Motor neuron (in vitro differentiated cells): ENCODE measurements at places on chromosomes 4 and X. TPM values are rescaled to one million over a fixed set of nuclear protein-coding genes. Genes with fewer than 3 reads are reported as not detected.
A peak's percentile ranks its signal among the peaks of the same experiment; 100 is the strongest.

The DTHD1 gene
- not detected in 2 replicates for total RNA-seq

The KCND1 gene
- 2.0 and 2.9 TPM in 2 replicates for total RNA-seq

The RCHY1 gene
- total RNA-seq: 28.3 and 35.0 TPM in 2 replicates

The DDIT4L gene
- 2.4 and 2.5 TPM in 2 replicates for total RNA-seq

GRCh38 chr4:2063557-2064275 lies 4.6 kb downstream of the NAT8L start:
- no peak for ATAC-seq

DNA sequence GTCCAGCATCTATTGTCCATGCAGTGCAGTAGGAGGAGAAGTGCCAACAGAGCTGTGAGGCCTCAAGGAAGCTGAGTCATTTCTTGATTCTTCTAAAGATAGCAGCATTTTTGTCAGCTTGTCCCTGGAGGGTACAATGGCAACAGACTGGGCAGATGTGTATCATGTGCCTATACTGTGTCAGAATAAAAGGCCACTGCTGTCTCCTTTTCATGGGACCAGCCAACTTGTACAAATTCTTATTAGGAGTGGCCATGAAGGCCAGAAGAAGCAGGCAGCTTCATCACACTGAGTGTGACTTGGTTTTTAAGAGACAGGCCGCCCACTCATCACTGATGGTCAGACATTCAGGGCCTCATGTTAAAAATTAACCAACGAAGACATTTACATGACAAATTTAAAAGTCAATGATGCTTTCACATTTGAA lies 185.0 kb upstream of the FAM241A start:
- no peak for ATAC-seq

GRCh38 chr4:173436149-173436579 lies 37.2 kb upstream of the SCRG1 start:
- ATAC-seq: peak; percentile 86

DNA sequence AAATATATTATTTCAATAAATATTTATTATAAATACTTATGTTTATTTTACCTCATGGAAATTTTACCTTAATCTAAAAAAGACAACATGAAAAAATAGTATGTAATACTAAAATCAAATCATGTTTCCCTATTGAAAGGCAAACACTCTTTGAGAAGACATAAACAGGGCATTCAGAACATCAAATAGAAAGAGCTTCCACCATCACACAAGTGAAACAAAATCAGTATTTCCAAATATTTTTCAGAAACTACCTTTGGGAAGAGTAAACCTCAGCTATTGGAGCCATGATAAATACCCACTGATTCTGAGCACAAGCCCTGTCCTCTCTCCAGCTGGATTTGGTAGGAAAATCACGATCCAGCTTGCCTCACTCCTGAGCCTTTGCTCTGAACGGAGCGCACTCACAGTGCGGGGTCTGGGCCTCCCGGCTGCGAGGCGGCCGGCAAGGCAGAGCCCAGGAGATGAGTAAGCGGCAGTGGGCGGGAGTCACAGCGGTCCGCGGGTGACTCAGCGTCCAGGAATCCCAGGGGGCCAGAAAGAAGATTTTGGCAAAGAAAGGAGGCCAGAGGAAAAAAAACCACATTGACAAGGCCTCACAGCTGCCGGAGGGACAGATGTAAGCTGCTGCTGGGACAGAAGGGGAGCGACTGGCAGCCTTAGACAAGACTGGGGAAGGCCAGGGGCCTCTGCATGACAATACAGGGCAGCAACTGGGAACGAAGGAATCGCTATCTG lies 14.7 kb upstream of the ANXA5 start:
- ATAC-seq: peak; percentile 100

DNA sequence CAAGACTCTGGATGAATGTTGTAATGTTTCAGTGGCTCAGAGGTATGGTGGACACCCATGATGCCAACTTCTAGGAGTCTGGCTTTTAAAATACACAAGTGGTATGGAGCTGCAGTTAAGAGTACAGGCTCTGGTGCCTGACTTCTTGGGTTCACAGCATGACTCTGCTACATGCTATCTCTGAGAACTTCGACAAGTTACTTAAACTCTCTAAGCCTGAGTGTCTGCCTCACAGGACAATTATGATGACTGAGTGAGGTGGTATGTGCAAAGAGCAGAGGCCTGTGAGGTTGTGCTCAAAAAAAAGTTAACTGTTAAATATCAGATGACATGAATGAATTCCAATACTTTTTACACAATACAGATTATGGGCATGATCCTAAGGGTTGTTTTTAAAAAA lies 90.9 kb upstream of the SRD5A3 start:
- ATAC-seq: no peak

DNA sequence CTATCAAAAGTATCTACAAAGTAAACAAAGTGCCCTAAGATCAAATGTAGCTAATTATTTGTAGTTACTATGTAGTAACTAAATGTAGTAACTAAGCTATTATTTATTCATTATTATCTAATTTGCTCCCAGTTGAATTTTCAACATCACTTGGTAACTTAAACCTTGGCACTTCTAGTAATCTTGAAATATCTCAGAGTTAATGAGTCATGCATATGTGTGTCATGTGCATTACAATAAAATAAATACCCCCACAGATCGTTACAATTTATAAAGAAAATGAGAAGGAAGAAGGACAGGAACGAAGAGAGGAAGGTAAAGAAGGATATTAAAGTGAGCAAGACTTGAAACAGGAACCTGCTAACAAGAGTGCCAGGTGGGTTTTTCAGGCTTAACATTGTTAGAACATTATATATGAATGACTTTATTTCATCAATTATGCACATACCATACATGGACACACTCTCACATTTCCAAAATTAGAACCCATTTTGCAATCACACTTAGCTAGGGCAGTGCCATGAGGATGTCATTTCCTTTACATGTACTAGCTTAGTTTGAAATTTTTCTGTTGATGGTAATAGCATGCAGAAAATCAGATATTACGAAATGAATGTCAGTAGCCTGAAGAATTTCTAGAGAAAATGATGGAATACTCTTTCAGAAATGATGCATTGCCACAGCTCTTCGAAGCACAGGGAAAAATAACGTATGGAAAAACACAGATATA lies 1670.4 kb upstream of the AGA start:
- no peak for ATAC-seq

DNA sequence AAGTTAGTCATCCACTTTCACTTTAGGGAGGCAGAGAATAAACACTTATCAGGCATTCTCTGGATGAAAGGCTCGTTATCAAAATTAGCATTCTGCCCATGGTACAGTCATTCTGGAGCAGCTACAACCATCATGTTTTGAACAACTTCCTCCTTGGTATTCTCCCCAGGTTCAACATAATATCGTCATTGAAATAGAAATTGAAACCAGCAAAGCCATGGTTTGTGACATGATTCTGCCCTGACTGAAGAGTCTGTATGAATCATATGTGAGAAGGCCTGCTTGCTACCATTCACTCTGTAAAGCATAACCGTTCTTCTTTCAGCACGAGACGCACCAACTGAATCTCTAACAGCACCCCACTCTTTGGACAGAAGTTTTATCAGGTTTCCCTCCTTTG lies 127.5 kb upstream of the RADX start:
- ATAC-seq: no peak

DNA sequence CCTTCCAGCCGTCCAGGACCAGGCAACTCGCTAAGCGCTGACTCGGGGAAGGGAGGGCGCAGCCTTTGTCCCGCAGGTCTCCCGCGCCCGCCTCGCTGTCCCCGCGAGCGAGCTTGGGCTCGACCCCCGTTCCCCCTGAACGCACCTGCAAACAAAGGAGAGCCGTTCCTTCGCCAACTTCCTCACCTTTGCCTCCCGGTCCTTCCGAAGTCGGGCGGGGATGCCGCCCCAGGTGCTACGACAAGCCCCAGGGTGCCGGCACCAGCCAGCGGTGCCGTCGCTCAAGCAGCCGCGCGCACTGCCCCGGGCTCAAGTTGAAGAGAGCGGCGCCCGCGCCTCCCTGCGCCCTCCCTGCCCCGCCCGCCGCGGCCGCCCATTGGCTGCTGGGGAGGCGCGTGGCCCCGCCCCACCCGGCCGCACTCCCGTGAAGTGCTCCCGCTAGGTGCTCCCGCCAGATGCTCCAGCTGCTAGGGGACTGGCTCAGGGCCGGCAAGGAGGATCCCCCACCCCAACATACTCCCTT lies 107.1 kb downstream of the NSUN7 start:
- ATAC-seq: peak; percentile 99

GRCh38 chrX:7270933-7271332 lies 123.0 kb upstream of the PUDP start:
- ATAC-seq: no peak

GRCh38 chrX:43656005-43656494 lies at the start of gene MAOA:
MAOA (plus strand) TSS chrX:43656299; CDS start chrX:43656342, 43 bp downstream.
- peak; percentile 36 for ATAC-seq

GRCh38 chrX:6778544-6779503 lies 243.9 kb upstream of the VCX3A start:
- ATAC-seq: peak; percentile 78

DNA sequence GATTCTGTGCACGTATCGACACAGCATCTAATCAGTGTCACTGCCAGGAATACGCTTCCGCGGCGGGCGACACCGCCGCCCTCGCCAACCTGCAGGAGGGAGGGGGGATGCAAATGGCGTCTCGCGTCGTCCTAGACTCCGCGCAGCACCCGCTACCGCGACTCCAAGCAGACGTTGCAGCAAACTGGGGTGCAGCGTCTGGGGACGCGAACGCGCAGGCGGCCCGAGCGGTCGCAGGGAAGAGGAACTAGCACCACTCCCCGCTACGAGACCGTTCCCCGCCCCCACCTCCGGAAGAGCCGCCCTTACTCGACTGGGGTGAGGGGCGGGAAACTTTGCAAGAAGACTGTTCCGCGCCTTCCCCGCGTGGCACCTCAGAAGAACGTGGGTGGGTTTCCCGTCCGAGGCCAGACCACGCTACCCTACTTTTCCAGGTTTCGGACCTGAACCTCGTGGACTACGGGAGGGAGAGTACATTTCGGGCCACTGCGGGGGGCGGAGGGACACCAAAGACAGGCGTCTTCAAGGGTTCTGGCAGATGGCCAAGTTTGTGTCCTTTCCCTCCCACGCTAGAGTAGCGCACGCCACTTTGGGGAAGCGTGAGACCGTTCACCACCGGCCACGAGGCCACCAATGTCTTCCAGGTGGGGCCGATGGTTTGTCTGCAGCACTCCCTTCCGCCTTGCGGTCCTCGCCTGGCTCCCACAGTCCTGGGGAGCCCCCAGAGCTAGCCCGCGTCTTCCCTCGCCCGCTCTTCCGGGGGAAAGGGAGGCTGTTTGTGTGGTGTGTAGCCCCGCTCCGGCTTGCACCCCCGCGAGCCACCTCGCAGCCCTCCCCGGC lies 78.0 kb upstream of the BCOR start:
- peak; percentile 19 for ATAC-seq

GRCh38 chr4:145934434-145935047 lies 4.1 kb downstream of the ZNF827 start:
- ATAC-seq: no peak

DNA sequence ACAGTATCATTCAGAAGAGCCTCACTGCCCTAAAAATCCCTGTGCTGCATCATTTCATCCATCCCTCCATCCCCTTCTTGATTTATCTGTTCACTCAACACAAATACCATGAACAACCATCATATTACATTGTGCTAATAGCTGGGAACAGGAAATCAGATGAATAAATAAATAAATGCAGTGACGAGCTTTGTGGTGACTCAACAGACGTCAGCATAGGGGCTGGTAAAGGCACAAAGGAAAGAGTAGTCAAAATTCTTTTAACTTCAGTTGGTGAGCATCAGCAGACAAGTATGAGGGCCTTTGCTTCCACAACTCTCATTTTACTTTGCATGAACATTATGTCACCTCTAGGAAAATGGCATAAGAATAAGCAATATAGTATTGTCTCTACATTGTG lies 65.5 kb downstream of the EDNRA start:
- no peak for ATAC-seq
